CD4-positive, alpha-beta T cell treated with Interleukin-12 subunit alpha and Interleukin-12 subunit beta, for 1 hour (primary cell): ENCODE measurements at places on chromosomes 13 and 19.

GRCh38 chr13:109331898-109332297 is 454.5 kb downstream of the IRS2 start:
- no peak for DNase-seq

DNA sequence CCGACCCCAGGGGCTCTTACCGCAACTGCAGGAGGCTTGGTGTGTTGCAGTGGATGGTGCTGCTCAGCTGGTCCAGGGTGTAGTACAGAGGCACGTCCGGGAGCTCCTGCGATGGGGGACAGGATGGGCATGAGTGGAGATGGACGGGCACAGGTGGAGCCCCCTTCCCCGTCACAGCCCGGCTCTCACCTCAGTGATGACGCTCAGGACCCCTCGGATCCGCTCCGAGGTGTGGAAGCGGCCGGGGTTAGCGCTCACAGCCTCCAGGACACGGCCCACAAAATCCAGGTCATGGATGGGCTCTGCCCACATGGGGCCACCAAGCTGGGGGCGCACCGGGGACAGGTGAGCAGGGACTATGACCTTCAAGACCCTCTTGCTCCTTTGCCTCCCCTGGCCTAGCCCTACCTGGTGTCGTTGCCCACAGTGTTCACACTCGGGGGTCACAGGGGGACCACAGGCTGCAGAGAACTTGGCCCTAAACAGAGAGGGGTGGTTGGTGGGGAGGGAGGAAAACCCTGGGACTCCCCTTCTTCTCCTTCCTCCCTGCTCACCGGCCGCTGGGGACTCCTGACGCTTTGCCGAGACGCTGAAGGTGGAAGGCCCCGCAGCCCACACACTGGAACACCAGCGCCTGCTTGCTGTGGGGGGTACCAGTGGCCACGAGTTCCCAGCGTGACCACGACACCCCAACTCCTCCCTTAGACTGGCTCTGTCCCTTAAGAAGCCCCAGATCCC is 6.9 kb upstream of the LYL1 start:
- DNase-seq = no peak

GRCh38 chr19:38151242-38151641 is 72.8 kb downstream of the DPF1 start:
- DNase-seq = no peak

GRCh38 chr13:77548095-77548494 is 12.6 kb downstream of the SCEL start:
- no peak for DNase-seq

DNA sequence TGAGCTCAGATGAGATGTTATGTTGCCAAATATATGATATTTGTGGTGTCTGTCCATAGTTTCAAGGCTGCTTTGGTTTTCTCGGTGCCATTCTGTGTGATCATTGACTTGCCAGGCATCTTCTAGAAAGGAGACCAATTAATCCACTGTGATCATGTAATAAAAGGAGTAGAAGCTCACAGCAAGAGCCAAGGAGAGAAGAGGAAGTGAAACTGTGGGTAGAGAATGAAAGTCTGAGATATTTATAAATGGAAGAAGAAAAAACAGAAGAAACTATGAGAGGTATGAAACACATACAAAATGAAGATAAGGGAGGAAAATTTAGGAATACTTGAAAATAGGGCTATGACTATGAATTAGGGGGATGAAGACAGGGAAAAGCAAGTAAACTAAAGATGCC is 11.1 kb upstream of the ZNF613 start:
- DNase-seq = no peak

DNA sequence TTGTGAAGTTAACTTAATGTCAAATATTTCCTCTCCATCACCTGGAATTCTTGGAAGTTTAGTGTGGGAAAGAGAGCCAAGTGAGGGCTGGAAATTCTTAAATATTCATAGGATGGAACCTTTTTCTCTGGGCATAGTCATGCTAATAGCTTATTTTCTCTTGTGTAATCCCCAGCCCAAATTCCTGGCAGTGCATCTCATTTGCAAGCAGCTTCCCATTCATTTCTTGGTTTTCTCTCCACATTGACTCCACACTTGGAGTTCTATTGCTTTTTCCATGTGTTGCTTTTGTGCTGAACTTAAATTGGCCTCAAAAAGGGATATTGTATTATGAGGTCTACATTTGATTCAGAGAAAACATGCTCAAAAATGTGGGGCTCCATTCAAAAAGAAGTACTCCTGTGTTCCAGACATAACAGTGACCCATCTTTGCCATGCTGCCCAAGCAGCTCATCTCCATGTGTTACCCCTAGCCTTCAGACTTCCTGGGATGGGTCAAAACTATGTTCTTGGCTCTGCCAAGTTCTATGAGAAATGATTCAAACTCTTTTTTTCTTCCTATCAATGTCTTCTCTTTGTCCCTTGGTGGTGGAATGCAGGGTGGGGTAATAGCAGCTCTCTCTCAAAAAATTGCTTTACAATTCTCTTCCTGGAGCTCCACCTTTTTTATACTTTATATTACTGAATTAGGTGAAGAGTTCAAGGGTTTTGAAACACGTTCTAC is 2471.5 kb downstream of the PCDH9 start:
- no peak for DNase-seq

- DNase-seq = no peak
These were observed 92.6 kb downstream of the MIPEP start for GRCh38 chr13:23796551-23796950.

GRCh38 chr13:110799246-110800236 is 86.0 kb downstream of the ING1 start:
- no peak for DNase-seq

- DNase-seq = peak; percentile 34
These were observed 122.1 kb downstream of the COG6 start for GRCh38 chr13:39777527-39778061.

DNA sequence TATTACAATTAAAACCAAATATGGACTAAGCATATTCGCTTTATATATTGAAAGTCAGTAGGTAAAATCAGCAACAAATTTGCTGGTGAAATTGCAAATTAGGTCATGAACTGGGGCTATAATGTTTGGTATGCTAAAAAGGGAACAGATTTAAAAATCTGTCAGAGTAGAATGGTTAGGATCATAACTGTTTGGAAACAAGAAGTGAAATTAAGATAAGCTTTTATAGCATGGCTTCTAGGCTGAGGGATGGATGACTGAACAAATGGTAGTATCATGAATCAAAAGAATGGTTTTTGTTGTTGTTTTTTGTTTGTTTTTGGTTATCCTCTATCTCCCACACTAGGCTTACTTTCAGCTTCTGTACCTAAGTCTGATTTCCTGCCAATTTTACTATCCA is 1090.4 kb downstream of the PCDH9 start:
- no peak for DNase-seq
